ENCODE measurements at places on chromosomes 11 and 22.

GRCh38 chr11:4027746-4028145 is 66.9 kb upstream of the RRM1 start:
- no peak for DNase-seq

DNA sequence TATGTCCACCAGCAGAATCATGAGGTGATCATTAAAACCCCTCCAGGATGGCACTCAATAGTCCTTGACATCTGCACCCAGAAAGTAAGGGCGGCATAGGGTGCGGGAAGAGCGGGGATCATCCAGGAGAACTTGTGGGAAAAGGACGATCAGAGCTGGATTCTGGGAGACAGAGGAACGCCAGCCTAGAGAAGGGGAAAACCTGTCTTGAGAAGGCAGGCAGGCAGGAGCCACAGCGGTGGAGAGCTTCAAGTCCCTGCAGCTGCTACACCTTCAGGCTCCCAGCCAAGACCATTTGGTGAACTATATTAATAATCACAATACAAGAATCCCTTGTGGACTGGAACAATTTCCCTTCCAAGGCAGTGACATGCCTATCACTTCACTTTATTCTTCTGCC is 134.3 kb downstream of the BUD13 start:
- DNase-seq = no peak

DNA sequence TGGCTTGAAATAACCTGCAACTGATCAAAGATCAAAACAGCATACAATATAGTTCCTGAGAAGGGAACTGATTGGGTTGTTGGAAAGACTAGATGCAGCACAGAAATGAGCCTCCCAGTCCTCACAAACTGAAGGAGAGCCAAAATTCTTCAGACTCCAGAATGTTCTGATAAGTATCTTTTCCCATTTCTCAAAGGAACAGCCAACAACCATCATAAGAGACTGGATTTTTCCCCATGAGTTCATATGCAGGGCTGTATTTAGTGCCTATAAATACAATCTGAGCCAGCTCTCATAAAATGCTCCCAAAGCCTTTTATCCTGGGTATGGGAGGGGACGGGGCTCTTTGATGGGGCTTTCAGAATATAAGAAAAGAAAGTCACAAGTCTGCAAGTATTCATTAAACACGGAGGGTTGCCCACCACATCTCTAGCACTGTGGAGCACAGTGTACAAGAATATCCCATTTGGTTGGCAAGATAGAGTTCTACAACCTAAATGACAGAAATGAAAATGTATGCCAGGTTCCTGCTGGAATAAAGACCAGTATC is 50.7 kb upstream of the LYVE1 start:
- no peak for DNase-seq

DNA sequence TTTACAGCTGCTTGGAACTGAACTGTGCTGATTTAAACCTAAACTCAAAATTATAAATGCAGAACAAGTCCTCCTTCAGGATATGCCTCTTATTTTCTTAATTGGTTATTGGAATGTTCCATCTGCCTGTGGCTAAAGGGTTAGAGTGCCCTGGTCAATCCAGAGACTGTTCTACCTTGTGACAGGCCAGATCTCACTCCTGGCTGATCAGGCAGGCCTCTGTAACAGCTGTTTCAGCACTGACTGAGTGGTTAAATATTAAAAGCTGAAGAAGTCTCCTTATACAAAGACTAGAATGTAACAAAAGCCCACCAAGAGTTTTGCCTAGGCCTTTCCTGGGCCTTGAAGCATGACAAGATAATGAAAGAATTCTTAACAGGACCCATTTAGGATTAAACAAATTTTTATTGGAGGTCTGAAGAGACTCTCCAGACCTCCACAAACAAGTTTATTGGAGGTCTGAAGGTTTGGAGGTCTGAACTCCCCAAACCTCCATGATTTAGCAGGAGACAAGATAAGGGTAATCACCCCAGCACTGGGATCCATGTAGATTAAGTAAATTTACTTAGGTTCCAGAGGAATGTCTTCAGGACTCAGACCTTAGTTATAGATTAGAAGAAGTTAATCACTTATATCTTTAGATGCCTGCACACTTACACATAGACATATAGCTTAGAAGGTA is 35.8 kb downstream of the TMPRSS5 start:
- DNase-seq = no peak

- no peak for DNase-seq
These were observed 283.9 kb upstream of the CNTN5 start for GRCh38 chr11:98736833-98737232.

DNA sequence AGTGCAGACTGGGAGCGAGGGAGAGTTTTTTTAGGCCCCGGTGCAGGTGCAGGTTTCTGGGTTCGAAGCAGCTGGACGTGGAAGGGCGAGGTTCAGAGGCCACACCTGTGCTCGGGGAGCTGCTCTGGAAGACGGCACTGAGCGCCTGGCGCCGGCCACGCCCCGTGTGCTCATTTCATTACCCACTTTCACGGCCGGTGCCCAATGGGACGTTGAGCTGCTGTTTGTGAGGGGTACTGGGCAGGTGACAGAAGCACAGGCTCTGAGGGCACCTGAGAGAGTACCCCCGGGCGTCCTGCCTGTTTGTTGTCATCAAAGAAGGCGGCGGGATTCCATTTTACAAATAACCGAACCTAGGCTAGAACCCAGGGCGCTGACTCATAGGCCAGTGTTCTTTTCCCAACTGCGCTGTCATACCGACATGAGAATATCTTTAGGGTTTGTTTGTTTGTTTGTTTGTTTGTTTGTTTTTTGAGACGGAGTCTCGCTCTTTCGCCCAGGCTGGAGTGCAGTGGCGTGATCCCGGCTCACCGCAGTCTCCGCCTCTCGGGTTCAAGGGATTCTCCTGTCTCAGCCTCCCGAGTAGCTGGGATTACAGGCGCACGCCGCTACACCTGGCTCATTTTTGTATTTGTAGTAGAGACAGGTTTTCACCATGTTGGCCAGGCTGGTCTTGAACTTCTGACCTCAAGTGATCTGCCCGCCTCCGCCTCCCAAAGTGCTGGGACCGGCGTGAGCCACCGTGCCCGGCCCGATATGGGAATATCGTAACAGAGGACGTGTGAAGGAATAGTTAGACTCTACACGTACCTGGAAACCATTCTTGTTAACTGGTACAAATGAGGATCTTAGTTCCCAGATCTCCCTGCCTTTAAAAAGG is 16.6 kb upstream of the SPTBN2 start:
- peak; percentile 31 for DNase-seq

DNA sequence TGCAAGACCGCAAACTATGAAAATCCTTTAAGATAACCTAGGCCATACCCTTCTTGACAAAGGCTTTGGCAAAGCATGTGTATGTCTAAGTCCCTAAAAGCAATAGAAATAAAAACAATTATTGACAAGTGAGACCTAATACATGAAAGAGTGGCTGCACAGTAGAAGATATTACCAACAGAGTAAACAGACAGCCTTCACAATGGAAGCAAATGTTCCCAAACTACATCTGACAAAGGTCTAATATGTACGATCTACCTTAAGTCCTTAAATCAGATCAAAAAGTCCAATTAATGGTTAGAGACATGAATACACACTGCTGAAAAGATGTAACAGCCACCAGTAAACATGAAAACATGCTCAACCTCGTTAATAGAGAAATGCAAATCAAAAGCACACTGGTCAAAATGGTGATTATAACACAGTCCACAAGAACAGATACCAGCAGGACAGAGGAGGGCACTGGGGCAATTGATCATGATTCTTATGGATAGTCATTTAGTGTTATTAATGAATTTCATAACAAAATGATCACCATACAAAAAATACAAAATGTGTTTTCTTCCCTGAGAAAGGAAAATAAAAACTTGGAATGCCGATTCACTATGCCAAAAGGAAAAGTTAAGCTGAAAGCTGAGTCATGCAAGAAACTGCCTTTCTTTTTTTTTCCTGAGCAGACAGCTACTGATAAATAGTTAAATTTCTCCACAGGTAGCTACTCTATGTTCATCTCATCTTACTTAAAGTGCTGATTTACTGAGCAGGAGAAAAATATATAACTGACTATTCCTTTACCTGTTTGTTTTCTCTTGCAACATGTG is 102.6 kb upstream of the VPREB1 start:
- DNase-seq = no peak

- DNase-seq = no peak
These were observed 25.1 kb downstream of the MMP13 start for GRCh38 chr11:102930451-102930850.

GRCh38 chr11:129865701-129866100 is 29.7 kb downstream of the NFRKB start:
- no peak for DNase-seq

GRCh38 chr11:104534278-104534677 is 364.0 kb downstream of the CASP12 start:
- DNase-seq = no peak

DNA sequence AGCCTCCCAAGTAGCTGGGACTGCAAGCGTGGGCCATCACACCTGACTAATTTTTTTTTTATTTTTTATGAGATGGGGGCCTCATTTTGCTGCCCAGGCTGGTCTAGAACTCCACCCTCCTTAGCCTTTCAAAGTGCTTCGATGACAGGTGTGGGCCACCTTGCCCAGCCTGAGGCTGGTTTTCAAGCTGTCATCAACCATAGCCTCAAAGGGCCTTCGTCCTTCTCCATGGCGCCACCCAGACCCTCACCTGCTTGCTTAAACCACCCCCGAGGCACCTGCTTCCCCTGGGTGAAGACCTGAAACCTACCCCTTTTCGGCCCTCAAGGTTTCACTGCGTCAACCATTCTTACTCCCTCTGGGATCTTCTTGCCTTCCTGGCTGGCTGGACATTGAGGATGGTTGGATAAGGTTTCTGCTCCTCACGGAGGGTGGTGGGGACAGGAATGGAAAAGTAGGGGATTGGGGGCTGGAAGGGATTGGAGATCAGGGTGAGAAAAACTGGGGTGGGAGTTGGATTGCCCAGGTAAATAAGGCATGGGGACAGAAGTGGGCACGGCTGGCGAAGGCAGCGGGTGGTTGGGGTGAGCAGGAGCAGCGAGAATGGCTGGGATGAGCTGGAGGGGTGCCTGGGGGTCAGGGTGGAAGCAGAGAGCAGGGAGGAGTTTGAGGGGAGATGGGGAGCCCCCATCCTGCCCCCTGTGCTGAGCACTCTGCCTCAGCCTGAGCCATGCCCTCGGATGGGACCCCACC is 2.8 kb upstream of the ACR start:
- DNase-seq = no peak

- DNase-seq = no peak
These were observed 313.1 kb downstream of the SBF2 start for GRCh38 chr11:9980931-9981330.

DNA sequence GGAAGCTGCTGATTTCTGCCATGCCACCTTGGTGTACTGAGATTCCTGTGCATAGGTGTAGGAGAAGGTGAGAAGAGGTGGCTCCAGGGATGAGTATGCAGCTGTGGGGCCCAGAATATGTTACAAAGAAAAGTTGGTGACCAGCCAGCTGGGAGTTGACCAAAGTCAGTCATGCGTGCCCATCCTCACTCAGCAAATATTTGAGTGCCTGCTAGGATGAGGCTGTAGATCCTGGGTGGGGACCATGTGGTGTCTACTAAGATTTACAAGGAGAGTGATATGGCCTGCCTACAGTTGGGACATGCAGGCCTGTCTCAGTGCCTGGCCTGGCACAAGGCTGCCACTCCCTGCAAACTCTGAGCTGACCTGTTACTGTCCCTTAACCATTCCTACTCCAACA is 19.4 kb downstream of the RNF185 start:
- DNase-seq = no peak

- DNase-seq = no peak
These were observed 326.6 kb upstream of the LRRC4C start for GRCh38 chr11:41786087-41786486.

GRCh38 chr11:130295657-130296056 is 19.1 kb downstream of the ZBTB44 start:
- no peak for DNase-seq

DNA sequence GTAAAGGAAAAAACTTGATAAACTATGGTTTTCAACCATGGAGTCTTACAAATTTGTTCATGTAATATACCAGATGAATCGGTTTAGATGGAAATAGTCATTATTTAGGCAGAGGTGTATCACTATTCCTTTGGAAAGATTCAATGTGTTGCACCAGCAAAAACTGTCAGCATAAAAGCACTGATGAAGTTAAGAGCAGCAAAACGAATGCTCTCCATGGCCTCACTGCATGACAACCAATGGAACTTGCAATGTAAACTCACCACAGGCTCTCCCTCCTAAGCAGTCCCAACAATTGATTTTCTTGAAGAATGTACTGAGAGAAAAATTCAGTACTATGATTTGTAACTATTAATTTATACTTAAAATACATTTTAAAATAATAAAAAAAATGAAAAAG is 139.9 kb downstream of the FCHSD2 start:
- no peak for DNase-seq

DNA sequence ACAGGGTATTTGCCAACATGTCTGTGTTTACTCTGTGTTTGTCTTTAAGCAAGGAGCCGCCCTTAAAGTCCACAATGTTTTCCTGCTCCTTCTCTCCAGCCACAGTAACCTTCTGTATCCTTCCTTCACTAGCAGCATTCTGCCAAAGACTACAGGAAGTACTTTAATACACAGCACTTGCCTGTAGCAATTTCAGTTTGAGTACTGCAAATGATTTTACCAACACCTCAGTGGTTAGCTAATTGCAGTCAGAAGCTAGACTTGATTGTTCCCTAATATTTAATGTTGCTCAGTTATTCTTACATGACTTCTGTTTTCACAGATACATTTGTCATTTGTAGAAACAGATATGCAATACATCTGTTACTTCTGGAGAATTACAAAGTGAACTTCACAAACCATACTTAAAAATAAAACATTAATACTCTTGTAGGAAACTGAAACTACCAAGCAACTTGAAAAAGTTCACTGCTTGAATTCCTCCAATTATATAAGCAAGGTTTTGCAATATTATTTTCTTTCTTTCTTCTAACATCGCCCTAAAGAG is 69.1 kb downstream of the FCHSD2 start:
- peak; percentile 8 for DNase-seq

DNA sequence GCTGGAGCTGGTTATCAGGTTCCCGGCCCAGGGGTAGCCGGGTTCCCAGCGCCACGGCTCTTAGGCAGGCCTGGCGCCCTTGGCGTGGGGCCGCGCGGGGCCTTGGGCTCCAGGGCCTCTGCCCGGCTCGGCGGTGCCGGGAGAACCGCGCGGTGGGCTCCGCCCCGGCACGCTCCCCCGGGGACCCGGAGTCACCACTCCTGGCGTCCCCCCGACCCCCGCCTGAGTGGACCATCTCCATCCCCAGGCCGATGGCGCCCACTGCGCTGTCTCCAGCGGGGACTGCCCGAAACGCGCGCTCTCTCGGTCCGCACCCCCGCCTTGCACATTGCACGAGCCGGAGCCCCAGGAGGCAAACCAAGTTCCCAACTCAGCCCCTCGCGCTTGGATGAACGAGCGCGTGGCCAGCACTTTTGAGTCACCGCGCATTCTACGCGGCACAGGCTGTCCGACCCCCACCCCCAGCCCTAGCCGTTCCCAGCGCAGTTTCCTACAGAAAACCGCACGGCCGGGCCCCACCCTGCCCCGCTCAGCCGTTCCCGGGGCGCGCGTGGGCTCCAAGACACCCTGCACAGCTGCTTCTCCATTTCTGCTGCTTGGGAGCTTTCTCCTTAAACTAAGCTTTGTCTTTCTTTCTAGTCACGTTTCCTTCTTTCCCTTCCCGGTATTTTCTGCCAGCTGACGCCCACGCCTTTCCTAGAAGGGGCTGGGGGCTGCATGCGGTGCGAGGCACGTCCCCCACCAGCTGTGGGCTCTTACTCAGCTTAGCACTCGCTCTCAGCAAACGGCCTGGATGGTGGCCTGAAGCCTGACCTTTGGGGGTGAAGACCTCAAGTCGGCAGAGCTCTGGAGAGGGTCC is 650 bp upstream of the CHID1 start:
- DNase-seq = no peak

GRCh38 chr11:61079416-61080150 is 22.7 kb upstream of the CD5 start:
- DNase-seq = no peak

Data from CD4-positive, alpha-beta T cell treated with Interleukin-1 beta for 1 hour (primary cell).